Naive B cell (primary cell): ENCODE measurements at places on chromosomes 4 and X.

- no peak for DNase-seq
Observed at GRCh38 chr4:15771216-15772058, 6.7 kb upstream of the CD38 start.

DNA sequence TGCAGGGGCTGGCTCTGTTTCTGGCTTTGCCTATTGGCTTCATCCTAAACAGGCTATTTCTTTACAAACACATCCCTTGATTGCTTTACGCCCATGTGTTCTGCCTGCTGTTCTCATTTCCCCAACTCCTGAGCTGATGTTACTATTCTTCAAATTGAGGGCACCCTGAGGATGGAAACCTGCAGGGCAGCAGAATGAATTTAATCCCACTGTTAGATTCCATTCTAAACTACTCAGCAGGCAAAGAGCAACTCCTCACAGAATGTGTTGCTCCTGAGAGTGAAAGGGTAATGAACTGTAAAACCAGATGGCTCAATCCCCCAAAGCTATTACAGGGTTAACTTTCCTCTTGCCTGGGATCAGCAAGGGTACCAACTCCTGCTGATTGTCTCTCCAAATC lies 75.7 kb downstream of the ANKRD50 start:
- no peak for DNase-seq

- no peak for DNase-seq
Observed at GRCh38 chr4:137967480-137968190, 274.5 kb downstream of the SLC7A11 start.

- DNase-seq: no peak
Observed at GRCh38 chrX:3598709-3599108, 114.7 kb downstream of the PRKX start.

DNA sequence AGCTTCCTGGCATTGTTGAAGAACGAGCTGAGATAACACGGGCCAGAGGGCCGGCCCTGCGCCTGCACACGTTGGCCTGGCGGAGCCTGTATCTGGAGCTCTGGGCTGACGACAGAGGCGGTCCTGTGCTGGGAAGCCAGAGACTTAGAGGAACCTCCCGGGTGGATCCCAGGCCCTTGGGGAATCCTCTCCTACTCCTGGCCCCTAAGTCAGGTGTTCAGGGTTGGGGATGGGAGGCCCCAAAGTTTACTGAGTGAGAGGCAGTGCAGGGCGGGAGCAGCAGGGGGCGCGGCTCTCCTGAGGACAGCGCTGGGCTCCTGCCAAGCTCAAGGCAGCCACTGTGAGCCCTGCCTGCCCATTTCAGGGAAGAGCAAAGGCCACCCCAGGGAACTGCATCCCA lies 2.5 kb upstream of the HTRA3 start:
- DNase-seq: no peak
